CD4-positive, alpha-beta memory T cell (primary cell): ENCODE measurements at places on chromosomes 1 and 21.
A peak's percentile ranks its signal among the peaks of the same experiment; 100 is the strongest.

DNA sequence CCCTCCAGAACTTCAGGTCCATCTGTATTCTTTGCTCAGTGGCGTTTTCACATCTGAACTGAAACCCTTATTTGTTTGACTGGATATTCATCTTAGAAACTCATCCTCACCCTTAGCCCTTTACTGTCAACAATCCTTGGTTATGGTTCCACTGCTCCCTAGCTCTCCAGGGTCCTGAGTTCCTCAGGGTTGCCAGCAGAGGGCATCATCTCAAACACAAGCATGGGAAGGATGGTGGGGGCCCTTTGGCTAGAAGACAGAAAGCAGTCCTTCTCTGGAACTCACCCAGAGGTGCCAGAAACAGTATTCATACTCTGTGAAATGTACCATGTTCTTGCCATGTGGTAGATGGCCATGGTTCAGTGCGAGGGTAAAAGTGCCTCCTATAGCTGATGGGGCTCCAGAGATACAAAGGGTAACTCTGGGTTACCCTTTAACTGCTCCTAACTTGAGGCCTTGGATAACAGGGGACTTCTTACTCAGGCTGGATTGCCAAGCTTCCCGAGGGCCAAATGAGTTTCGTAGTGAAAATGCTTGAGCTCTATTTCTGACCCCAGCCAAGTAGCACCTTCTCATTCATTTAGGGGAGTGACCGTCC, 11.3 kb downstream of the NCSTN start:
- no peak for DNase-seq

- no peak for DNase-seq
Observed at GRCh38 chr1:214282630-214283242, 1.8 kb downstream of the SMYD2 start.

DNA sequence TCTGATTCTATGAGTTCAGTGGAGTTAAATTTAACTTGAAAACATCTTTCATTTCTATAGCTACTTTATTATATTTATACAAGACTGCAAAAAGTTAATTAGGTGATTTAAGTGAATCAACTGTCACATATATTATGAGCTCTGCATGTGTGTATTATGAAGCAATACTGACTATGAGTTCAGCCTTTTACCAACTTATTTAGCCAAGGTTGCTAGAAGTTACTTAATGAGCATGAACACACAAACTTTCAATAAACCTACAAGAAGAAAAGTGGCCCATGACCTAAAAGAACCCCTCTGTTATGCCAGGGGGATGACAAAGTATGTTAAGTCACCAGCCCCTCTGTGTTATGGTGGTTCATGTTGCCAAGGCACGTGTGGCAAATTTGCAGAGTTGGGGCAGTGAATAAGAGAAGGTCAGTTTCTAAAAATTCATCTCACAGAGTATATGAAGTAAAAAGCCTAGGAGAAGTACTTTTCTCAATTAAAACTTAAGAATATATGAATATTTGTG, 86.7 kb upstream of the LYPLAL1 start:
- no peak for DNase-seq

DNA sequence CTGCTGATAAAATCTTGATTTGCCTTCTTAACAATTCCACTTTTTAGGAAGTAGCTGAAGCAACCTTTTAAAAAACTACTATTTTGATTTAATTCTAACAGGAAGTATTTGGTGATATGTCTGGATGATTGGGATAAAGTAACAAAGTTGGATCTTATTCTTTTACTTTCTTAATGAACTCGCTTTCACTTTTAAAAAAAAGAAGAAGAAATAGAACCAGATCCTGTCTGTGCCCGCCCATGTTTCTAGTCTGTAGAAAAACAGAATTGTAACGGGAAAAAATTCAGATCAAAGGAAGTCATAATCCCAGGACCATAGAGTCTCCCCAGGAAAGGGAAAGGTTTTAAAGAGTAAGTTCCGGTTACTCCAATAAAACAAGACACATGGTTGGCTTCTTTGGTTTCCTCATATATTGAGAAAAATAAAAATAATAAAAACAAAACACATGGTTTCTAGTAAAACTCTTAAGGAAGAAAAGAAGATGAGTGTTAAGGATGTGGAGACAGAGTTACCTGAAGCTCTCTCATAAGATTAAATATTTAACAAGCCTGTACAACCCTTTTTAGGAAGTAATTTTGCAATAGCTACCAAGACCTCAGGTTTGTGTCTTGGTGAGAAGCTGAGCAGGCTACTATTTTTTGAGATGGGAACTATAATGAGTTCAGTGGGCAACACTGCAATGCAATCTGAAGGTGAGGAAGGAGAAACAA, 4.9 kb downstream of the CD48 start:
- no peak for DNase-seq

GRCh38 chr1:117416546-117417125, 49.4 kb downstream of the MAN1A2 start:
- DNase-seq: no peak

DNA sequence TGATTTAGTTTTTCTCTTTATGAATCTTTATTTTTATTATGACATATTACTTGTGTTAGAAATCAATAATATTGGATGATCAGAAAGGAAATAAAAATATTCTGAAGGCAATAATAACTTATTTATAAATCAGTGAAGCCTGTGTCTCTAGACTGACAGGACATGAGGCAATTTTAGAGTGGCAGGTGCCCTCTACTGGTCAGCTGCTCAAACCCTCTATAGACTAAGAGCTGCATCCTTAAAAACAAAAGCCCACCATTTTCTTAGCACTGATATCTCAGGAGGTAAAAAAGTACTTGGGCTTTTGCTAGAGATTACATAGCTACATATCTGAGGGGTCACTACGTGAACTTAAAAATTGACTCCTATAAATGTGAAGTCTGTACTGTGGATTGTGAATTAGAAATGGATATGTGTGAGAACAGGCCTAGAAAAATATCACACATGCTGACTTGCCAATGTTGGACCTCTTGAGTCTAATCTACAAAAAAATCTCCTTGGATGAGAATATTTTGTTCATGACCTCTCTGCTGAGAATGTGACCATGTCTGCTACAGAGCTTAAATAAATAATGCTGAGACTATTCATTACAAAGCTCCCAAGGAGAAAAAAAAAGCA, 597.9 kb upstream of the ADAMTS5 start:
- DNase-seq: no peak

- DNase-seq: no peak
Observed at GRCh38 chr1:101444381-101444780, 207.6 kb downstream of the S1PR1 start.

GRCh38 chr1:234769284-234769985, 159.5 kb upstream of the IRF2BP2 start:
- no peak for DNase-seq

GRCh38 chr1:27719286-27720251, 6.2 kb upstream of the FAM76A start:
- DNase-seq: no peak

DNA sequence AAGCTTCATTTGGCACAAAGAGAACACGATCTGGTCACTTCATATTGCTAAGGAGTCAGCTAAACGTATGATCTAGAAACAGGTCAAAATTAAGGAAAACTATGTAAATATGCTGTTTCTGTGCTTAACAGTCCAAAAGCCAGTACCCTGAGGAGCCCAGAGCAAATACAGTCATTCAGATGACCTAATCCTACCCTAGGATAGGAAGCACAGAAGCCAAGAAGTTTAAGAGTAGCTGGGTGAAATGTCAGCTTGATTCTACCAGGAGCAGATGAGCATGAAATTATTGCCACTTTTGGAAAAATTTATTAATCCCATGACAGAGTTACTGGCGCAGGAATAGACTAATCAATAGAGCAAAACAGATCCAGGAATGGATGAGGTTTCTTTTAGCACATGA, 18.3 kb downstream of the SORT1 start:
- no peak for DNase-seq

DNA sequence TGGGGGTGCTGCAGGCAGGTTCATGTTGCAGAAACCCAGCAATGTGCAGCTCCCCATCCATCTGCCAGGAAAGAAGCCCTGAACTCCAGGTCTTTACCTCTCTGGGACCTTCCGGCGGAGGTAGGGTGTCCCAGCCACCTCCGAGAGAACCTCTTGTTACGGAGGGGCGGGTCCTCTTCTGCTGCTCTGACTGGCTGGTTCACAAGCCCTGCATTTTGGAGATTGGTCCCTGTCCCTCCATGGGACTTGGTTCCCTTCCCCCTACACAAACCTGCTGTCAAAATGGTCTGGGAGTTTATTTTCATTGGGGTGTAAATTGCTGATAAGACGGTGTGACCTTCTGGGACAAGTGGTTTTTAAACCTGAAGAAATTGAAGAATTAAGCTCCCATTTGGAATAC, 8.0 kb upstream of the CELSR2 start:
- no peak for DNase-seq

GRCh38 chr1:54391450-54392209, 14.6 kb downstream of the SSBP3 start:
- DNase-seq: no peak

GRCh38 chr1:243394066-243394465, 138.2 kb downstream of the SDCCAG8 start:
- no peak for DNase-seq

GRCh38 chr1:79617777-79618176, 611.2 kb upstream of the ADGRL4 start:
- DNase-seq: no peak

DNA sequence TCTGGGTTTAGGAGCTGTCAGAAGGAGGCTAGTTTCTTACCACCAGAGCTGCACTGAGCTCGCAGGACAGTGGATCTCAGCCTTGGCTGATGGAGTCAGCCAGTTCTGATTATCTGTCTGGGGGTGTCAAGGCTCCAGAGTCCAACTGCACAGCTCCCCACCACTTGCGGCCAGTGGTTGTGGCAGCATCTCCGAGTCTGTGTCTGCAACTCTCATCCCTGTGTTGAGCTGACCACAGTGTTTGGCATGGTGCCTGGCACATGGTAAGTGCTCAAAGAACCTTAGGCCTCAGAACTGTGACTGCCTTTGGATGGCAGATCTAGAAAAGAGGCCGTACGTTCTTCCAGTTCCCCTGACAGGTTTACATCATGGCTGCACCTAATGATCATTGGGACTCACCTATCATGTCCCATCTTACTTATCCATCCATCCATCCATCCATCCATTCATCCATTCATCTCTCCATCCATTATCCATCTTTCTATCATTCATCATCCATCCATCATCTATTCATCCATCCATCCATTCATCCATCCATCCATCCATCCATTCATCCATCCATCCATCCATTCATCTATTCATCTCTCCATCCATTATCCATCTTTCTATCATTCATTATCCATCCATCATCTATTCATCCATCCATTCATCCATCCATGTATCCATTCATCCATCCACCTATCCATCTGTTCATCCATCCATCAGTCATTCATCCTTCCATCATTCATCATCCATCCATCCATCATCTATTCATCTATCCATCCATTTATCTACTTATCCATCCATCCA, 114.5 kb downstream of the CRYAA start:
- no peak for DNase-seq

GRCh38 chr1:6445062-6445763, 20.6 kb downstream of the ESPN start:
- peak; percentile 47 for DNase-seq

DNA sequence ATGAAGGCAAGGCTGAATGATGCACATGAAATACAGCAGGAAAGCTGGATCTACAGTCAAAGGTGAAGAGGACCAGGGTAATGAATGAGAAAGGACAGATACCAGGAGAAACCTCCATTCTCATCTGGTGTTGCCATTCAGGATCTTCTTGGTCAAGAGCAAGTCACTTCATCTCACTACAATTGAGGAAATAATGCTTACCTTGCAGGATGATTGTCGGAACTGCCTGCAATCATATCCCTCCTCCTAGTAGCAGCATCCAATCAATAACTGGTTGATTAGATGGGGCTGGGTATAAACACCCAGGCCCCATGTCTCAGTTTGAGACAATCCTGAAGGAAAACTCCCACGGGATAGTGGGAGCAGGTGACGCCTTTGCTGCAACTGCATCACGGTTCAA, 194.8 kb upstream of the C8B start:
- no peak for DNase-seq

- no peak for DNase-seq
Observed at GRCh38 chr1:66439031-66439740, 94.8 kb upstream of the SGIP1 start.

DNA sequence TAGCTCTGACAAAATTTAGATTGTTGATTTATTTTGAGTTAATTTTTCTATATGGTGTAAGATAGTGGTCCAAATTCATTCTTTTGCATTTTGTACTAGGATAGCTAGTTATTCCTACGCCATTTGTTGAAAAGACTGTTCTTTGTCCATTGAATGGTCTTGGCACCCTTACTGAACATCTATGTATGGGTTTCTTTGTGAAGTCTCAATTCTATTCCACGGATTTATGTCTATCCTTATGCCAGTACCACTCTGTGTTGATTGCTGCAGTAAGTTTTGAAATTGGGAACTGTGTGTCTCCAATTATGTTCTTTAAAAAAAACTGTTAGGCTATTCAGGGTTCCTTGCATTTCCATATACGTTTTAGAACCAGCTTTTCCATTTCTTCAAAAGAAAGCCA, 145.7 kb downstream of the ZNF644 start:
- no peak for DNase-seq

DNA sequence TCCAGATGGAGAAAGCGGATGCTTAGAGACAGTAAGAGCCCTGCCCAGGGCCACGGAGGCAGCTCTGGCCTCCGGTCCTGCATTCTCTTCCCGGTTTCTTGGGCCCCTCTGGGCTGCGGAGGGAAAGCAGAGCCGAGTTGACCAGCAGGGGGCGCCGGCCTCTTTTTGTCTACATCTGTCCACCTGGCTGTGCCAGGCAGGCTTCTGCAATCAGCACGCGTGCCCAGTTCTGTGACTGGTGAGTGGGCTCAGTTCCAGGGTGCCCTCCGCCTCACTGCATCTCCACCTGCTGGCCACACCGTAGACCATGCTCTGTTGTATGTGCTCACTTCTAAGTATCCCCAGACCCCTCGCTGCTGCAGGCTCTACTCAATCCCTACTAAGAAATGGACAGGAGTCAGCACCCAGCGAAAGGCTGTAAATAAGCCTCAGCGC, 6.7 kb upstream of the HUNK start:
- peak; percentile 40 for DNase-seq

DNA sequence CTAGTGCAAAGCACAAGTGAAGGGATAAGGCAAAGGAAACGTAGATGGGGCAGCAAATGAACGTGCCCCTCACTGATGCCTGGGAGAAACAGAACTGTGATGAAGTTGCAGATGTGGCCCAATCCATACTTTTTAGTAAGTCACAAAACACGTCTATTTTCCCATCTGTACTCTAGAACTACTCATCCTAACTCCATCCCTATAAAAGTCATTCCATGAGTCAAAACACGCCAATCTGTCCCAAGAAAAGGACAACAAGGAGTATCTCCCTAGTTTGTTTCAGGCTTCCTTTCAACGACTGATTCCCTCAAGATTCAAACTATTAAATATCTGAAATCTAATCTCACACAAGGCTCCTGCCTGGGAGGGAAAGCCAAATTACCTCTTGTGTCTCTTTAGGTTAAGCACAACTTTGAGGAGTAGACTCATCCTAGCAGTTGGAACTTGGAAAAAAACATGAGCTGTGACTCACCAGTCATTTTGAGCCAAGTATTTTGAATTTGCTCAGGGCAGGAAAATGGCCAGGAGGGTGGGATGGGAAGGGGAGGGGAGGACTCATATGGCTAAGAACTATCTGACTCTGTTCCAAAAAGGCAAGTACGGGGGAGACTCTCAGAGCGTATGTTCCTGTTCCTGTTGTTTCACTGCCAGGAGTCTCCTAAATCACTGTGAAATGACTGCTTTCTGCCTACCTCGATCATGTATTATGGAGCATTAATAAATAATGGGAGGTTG, 214.5 kb upstream of the CAMK1G start:
- no peak for DNase-seq
